ENCODE measurements at places on chromosomes 5 and 9.

- no peak for DNase-seq
These were observed 10.4 kb upstream of the TOMM5 start for GRCh38 chr9:37602817-37603216.

DNA sequence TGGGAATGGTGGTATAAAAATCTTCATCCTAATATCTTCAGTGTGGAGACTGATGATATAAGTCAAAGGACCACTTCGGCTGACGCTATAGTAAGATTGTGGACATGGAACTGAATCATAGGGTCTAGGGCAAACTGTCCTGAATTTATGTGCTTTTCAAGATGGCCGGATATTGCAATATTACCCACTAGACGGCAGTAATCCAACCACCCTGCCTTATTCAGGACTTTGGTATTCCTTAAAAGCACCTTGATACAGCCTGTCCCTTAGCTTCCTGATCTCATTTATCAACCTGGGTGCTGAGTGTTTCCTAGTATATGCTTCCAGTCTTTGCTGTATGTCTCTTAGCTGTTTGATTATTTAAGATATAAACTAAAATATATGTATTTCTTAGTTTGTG is 71.2 kb upstream of the COX7C start:
- no peak for DNase-seq

DNA sequence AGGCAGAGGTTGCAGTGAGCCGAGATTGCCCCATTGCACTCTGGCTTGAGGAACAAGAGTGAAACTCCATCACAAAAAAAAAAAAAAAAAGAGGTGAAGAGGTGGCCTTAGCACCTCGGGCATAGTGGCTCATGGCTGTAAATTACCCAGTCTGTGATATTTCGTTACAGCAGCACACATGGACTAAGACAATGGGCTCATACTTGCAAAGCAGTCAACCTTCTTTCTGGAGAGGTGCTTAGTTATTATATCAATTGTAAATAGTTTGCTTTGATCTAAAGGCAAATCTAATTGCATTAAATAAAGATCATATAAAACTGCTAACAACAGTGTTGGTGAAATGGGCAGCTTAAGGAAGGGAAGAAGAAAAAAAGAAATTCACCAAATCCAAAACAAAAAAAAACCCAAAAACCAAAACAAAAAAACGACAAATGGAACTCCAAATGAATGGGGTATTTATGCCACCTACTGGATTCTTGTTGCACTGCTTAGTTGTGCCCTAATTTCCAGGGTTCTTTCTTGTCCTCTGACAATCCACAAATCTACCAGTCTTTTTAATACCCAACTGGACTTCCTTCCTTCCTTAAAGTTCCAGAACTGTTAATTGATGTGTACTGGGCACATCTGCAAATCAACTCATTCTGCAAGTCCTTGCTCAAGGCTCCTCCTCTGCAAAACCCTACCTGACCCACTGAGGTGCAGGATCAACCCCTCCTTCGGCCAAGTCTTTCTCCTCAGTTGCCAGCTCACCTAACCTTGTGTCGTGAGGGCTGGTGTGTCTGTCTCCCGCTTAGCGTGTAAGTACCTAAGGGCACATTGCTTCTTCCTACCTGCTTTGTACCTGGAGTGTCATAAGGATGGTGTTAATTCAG is 35.0 kb upstream of the DMRT1 start:
- no peak for DNase-seq

DNA sequence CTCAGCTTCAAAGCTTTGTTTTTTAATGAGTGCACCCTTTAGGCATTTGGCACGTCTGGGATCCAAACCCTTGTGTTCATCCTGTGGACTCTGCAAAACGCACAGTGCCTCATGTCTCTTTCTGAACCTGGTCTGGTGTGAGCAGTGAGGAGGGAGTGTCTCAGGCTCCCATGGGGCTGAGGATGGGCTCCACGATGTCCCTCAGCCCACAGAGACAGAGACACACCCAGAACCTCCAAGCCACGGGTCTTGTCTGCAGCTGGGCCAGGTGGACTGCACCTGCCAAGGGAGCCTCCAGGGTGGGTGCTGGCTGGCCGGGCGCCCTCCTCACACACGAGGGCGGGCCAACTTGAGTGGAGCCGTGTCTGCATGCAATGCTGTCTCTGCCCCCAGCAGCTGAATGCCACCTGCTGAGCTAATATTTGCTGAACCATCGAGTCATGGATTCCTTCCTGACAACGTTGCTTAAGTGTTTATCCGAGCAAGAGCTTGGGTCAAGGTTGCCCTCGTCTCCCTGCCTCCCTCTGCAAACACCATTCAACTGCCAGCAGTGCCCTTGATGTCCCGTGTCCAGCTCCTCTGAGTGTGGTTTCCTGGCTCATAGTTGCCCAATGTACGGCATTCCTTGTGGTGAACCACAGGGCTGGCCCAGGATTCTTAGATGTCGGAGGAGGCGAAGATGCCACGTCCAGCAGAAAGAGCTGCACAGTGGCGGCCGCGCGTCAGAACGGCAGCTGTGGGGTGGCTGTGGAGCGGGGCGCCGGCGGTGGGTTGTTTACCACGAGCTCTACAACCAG is 31.4 kb upstream of the LPCAT1 start:
- no peak for DNase-seq

DNA sequence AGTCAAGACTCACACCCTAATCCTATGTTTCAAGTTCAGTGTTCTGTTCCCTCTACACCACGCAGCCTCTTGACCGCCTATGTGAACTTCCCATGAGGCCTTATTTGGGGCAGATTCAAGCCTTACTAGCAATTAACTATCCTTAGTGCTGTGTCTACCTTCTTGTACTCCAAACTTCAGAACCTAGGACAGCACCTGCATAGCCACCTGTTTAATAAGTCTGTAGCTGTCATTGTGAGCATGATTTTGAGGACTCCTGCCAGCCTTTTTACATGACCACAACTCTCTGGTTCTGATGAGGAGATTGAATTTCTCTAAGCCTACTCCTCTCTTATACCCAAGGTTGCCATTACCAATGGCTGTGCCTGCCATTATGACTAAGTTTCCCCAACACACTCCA is 50.8 kb upstream of the PCSK1 start:
- no peak for DNase-seq

DNA sequence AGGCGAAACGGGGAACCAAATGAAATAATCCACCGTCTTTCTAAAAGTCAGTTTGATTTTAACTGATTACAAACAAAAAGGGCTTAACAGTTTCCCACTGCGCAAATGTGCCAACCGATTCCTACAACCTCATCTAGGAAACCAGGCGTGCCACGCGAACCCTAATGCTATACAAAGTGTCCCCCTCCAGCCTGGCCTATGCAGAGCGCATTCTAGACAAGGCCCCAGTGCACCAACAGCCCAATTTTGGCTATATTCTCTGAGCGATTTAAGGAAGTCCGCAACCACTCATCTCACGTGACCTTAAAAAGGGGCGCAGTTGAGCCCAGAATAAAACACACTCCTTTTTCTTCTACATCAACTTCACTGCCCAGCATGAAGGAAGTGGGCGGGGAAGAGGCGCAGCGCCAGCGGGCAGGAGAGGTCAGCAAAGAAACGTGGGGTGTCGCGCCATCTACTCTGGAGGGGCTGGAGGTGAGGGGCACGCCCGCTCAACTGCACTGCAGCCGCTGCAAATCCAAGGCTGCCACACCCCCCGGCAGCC is 779 bp downstream of the FAM13B start:
- DNase-seq, result no peak

- DNase-seq, result no peak
These were observed 2.3 kb downstream of the WDR38 start for GRCh38 chr9:124855566-124855943.

DNA sequence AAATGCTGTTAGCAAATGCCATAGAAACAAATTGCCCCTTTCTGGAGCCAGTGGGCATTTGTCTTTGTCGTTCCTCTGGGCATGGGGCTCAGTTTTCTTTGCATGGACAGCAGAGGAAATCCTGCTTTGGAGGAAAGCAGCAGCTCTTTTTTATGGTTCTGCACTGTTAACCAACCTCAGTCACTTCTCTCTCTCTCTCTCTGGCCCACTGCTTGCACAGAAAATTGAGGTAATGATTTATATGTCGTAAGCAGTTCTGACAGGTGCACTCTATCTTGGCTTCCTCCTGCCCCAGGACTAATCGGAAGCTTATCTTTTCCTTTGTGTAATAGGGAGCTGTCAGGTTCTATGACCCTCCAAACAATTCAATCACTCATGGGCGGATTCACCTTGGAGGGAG is 159.6 kb upstream of the GPR151 start:
- DNase-seq, result no peak

GRCh38 chr5:117454716-117455212 is 880.1 kb upstream of the SEMA6A start:
- DNase-seq, result no peak

- DNase-seq, result no peak
These were observed 188.7 kb downstream of the CHSY3 start for GRCh38 chr5:130092991-130093390.

DNA sequence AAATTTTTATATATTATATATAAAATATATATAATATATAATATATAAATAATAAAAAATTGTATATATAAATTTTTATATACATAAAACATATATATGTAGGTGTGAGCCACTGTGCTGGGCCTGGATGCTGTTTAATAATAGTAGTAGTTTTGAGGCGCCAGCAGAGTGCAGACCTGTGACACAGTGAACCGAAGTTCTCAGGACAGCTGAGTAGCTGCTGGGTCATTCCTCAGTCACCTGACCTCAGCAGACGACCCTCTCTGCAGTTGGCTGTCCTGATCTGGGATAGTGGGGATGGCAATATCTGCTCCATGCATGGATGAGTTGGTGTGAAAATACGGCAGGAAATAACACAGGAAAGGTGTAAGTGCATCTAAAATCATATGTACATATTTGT is 3.3 kb upstream of the SNX18 start:
- no peak for DNase-seq

DNA sequence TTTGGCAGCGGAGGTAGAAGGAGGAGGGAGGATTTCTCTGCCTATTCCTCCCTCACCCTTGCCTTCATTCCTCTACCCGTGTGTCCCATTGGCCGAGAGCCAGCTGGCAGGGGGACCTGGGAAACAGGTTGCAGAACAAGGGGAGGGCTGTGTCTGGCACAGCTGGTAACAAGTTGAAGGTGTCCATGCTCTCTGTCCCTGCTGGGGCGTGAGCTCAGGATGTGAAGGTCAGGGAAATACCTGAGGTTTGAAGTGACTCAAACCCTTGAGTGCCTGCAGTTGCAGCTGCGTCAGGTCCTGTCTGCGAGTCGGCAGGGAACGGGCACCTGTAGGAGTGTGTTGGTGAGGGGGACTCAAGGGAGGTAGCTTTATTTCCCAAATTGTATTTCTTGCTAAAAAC is 16.2 kb downstream of the MIGA2 start:
- no peak for DNase-seq

GRCh38 chr5:157279605-157280239 is 13.8 kb downstream of the CYFIP2 start:
- no peak for DNase-seq

DNA sequence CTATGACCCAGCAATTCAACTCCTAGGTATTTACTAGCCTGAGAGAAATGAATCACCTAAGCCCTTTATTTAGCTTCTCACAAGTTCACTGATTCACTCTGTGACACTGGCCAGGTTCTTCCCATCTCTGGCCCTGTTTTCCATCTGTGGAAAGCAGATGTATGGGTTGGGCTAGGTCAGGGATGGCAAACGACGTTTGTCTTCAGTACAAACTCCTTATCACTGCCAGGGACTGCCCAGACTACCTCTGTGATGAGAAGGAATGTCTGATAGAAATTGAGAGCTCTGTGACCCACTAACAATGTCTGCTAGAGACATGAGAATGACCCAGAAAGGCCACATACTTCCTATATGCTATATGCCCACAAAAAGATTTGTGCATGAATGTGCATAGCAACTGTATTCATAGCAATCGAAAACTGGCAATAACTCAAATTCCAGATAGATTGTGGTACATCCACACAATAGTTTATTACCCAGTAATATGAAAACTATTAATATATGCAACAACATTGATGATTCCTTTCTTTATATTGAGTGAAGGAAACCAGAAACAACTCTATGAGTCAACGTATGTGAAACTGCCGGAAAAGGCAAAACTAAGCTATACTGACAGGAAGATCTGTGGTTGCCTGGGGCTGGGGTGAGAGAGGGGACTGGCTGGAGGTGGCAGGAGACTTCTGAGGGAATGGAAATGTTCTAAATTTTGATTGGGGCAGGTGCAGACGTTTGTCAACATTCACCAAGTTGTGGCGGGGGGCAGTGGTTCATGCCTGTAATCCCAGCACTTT is 32.0 kb upstream of the ADAM19 start:
- DNase-seq, result no peak

DNA sequence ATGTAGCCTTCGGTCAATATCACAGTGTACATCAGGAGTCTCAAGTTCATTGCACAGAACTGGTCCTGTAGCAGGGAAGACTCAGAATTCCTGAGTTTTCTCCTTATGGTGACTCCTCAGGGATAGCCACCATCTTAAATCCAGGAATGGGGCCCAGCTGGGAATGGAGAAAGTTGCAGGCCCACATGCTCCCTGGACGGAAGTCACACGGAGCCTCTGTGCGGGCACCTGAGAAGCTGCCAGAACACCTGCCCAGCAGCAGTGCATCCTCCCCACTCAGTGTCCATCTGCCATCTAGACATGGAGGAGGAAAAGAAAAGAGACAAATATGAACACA is 133.9 kb downstream of the SUSD1 start:
- no peak for DNase-seq

GRCh38 chr5:69492391-69492922 is at the start of gene OCLN:
OCLN (plus strand) TSS chr5:69492790; CDS start chr5:69504245, 11,455 bp downstream.
- peak; percentile 79 for DNase-seq

DNA sequence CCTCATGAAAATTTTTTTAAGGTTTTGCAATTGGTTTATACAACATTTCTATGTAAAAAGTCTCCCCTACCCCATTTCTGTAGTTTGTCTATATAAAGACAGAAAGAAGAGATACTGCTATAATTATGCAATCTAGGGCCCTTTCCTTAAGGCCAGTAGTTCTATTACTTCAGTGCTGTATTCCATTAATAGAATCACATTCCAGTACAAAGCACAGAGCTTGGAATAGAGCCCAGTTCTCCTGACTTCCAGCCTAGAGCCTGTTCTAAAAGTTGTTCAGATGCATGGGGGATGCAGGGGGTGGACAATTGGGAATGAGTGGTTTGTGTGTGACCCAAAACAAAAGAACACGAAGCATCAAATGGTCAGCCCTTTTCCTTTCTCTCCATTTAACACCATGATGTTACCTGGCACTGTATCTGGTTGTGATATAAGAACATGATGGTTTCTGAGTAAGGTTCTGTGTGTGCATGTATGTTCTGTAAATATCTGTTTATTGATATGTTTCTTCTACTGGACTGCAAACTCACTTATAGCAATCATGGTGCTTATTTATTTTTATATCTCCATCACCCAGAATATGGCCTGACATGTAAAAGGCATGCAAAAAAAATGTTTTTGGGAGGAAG is 8.2 kb upstream of the GRAMD2B start:
- DNase-seq, result no peak

GRCh38 chr5:54390539-54391031 is 64.9 kb upstream of the HSPB3 start:
- DNase-seq, result no peak

- DNase-seq, result no peak
These were observed 6.2 kb downstream of the LNPEP start for GRCh38 chr5:96942078-96942477.

- DNase-seq, result no peak
These were observed 595.4 kb downstream of the IRX1 start for GRCh38 chr5:4191041-4191440.

- no peak for DNase-seq
These were observed 38.2 kb upstream of the ARSB start for GRCh38 chr5:79023348-79023747.
